ENCODE measurements at places on chromosomes 1 and 21.

- DNase-seq = no peak
These were observed 403.6 kb downstream of the PTPRU start for GRCh38 chr1:29639741-29640427.

GRCh38 chr1:226201029-226201593 lies 14.6 kb upstream of the ACBD3 start:
- no peak for DNase-seq

DNA sequence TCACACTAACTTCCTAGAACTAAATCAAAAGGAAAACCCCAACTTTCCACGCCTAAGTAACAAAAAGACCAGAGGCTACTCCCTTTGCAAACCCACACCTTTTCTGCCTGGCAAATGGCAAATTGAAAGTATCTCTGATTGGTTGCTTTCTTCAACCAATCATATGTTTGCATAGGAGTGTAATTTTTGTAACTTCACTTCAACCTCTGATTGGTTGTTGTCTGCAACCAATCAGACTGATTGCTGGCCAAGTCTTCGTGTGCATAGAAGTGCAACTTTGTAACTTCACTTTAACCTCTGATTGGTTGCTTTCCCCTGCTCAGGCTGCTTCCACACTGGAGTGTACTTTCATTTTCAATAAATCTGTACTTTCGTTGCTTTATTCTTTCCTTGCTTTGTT lies 36.9 kb upstream of the PADI2 start:
- no peak for DNase-seq

- DNase-seq = no peak
These were observed 125.1 kb upstream of the KCND3 start for GRCh38 chr1:112114540-112114939.

DNA sequence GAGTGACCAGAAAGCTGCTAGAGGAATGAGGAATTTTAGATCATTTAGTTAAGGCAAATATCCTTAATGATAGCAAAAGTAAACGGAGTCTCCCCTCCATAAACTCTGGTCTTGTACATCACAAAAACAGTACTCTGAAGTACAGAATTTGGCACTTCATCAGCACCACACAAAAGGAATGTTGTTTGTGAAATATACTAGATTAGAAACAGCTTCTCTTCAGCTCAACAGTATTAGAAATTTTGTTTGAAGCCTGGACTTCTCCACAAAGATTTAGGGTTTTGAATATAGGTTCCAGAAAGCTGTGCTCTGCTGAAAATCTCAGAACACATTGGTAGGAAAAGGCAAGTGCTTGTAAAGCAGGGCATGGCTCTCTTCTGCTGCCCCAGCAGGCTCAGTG lies 135.1 kb upstream of the PTGFR start:
- DNase-seq = no peak

DNA sequence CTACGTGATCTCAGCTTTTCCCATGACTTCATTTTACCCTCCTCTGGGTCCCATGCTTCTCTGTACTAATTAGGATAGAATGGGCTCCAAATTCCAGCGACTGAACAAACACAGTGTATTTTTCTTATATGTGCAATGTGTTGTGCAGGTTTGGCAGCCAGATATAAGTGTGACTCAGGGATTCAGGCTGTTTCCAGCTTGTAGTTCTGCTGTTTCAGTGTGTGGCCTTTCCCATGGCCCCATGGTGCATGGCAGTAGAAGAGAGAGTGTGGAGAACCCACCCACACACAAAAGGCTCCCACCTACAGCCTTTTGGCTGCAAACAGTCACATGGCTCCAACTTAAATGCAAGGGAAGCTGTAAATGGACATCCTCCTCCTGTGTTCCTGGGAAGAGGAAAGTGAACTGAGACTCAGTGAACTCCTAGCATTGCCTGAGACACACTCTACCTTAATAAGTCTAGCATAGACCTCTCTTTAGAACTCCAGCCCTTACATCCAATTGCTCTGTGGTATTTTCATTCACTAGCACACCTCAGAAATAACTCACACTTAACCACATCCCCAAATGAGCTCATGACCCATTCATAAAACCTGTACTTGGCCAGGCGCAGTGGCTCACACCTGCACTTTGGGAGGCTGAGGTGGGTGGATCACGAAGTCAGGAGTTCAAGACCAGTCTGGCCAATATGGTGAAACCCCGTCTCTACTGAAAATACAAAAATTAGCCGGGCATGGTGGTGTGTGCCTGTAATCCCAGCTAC lies 58.7 kb downstream of the KIAA0040 start:
- DNase-seq = no peak

DNA sequence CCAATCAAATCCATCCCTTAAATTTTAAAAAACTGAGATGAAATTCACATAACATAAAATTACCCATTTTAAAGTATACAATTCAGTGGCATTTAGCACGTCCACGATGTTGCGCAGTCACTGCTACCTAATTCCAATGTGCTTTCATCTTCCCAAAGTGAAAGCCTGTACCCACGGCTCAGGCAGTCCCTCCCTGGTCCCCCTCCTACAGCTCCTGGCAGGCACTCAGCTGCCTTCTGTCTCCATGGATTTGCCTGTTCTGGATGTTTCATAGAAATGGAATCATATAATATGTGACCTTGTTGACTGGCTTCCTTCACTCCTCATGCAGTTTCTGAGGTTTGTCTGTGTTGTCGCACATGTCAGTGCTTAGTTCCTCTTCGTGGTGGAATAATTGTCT lies 386.3 kb downstream of the CAMTA1 start:
- no peak for DNase-seq

DNA sequence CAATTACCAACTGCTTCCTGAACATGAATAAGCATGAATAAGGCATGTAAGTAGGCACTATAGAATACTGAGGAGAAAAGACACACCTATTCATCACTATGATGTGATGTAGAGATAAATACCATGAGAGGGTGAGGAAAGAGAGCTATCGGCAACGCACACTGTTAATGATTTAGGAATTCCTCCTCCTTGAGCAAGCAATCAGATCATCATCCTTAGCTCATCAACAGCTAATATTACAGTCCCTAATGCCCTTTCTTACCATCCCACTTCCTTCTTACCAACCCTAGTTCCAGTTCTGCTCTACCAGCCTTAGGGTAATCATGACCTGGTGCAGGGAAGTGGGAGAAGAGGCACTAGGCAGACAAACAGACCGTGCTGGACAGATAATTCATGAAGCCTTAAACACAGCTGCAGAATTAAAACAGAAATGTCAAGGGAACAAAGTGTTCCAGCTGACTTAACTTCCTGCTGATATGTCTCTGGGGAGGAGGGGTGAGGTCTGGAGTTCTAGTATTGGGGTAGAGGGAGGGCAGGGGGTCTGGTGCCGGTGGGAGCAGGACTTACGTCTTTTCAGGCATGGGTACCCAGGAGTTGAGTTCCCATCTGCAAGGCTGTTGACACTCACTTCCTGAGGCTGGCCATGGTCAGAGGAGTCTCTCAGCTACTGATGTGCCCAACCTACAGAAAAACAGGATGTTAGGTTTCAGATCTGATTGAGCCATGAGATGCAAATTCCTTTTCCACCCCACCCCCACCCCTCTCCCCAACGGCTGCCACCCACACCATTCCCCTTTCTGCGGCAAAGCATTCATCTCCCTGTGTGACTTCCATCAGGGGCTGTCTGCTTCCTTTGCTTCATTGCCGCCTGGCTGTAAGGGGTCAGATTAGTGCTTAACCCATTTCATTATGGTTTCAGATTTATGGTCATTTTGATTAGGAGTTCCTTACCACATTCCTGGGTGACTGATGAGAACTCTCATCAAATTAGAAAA lies 12.6 kb upstream of the RCSD1 start:
- DNase-seq = no peak

DNA sequence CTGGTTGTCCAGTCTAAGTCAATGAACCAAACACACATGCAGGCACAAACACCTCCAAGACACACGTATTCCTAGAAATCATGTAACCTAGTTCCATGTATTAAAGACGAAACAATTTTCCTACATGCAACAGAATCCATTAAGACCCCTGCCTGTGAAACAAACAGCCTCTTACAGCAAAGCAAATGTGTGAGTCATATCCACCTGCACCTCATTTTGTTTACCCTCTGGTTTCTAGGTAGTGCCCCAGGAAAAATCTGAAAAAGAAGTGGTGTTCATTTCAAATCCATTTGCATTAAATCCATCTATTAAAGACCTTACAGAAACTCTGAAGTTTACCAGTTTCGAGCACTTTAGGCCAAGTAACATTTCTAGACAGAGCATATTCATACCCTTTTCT lies 74.1 kb downstream of the VCAM1 start:
- DNase-seq = no peak

- no peak for DNase-seq
These were observed 16.6 kb upstream of the CACYBP start for GRCh38 chr1:174982971-174983689.

DNA sequence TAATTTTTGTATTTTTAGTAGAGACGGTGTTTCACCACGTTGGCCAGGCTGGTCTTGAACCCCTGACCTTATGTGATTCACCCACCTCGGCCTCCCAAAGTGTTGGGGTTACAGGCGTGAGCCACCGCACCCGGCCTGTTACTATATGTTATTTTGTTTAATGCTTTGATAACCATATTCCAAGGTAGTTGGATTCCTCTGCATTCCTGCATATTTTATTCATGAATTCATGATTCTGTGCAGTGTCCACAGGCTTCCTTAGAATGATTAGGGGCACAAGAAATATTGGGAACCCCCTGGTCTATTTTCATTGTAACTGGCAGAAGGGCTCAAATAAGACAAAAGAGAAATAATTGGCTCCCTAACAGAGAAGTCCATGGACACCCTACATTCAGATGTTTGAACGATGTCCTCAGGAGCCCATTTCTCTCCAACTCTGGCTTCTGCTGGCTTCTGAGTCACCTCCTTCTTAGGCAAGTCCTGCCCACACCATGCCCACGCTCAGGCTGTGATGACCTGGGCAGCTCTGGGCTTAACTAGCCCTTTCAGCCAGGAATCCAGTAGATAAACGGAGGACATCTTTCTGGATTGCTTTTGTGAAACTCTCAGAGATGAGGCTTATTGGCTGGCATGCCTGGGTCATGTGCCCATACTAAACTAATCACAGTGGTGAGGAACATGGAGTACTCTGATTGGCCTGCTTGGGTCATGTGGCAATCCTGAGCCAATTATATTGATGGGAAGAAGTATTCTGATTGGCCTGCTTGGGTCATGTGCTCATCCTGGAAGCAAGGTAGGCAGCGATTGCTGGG lies 32.6 kb downstream of the TNFRSF8 start:
- DNase-seq = no peak

- DNase-seq = no peak
These were observed 122.5 kb upstream of the KCNJ15 start for GRCh38 chr21:38134084-38134873.

DNA sequence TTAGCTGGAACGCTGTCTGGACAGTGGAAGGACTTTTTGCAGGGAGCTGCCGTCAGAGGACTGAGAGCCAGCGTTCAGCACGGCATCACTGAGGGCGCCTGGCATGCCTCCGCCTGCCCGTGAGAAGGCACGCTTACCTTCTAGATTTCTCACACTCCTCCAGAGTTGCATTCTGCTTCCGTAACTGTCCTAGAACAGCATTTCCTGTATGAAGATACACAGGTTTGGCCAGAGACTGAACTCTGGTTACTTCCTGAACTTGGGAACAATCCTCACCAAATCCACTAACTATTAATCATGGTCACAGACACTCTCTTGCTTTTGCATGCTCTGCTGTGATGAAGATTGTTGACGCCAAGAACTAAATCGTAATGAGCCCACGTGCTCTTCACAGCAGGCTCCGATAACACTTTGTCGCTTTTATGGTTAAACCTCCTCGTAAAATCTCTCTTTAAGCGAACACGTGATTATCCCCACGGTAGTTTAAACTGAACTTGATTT lies 93.5 kb downstream of the KIF26B start:
- DNase-seq = no peak

- DNase-seq = no peak
These were observed 16.0 kb upstream of the ARHGEF10L start for GRCh38 chr1:17523321-17524041.

DNA sequence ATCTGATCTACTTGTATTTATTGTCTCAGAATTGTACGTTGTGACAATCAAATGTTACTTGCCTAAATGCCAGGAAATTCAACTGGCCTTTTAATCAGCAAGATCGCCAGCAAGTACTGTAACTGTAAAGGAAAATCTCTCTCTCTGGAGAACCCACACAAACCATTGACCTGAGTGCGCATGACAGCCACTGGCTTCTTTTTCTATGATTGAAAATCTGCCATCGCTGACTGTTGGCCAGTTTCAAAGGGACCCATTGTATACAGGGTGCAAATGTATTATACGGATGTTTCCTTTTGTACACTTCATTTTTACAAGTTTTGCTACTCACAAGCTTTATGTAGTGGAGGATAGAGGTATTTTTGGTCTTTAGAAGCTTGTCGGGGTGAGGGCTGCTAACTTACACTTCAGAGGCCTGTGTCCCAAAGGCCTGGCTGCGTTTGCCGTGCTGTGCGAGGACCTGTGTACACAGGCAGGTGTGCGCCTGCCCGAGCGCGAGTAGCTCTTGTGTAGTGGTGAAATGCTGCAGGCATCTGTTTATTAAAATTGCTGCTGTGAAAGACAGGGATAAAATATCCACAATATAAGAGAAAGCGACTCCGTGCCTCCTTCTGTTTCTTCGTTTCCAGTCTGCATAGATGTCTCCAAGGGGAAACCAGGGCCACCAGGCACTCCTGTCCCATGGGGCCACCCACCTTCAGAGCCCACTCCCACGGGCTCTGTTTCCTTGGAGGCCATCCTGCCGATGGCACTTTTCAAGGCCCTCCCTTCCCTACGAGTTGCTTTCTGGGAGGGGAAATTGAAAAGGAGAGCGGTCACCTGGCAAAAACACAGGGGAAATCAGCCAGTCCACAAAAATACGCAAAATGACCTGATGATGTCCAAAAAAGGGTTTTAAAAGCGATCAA lies 25.3 kb upstream of the TRAPPC10 start:
- DNase-seq = no peak

GRCh38 chr1:241045659-241046058 lies 311.3 kb downstream of the RGS7 start:
- no peak for DNase-seq

- no peak for DNase-seq
These were observed 30.3 kb upstream of the TRABD2B start for GRCh38 chr1:48027533-48027835.

DNA sequence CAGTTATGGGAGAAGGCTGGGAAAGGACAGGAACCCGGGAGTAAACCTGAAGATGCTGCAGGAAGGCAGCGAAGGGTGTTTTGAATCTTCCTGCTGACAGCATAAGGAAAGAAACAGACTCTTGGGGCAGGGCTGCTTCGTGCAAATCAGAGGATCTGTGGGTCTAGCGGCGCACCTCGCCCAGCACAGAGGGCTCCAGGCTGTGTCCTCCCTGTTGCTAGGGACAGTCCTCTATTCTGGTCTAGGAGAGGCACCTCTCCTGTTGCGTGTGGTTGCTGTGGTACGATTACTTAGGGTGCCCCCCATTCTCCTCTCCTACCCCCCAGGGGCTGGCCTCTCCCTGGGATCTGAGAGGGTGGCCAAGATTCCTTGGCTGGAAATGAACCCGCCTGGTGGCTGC lies 11.4 kb downstream of the C2CD2 start:
- DNase-seq = no peak

- no peak for DNase-seq
These were observed 19.1 kb downstream of the COA7 start for GRCh38 chr1:52679048-52679447.

DNA sequence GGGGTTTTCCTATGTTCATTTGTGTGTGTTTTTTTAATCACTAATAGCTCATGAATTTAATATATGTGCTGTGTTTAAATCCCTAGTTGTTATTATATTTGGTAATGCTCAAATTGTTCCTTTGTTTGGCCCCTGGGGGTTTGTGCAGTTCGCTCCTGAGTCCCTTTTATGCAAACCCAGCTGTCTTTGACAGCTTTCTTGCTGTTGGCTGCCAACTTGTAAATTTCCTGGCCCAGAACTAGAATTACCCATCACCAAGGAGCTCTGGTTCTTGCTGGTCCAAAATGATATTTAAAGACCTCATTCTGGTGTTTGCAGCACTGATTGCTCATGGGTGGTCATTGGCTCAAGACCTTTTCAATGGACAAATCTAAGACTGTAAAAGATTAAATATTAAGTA lies 39.6 kb upstream of the PGBD5 start:
- DNase-seq = no peak

All from C1 segment of cervical spinal cord (tissue), 14 donors.